Right ventricle myocardium inferior (tissue), 1 donor: ENCODE measurements at places on chromosomes 2 and 18. TPM values are rescaled to one million over a fixed set of nuclear protein-coding genes. Genes with fewer than 3 reads are reported as not detected.

The SATB2 gene
- 1.1 TPM for total RNA-seq

The SLC66A3 gene
- total RNA-seq, result 11.5 TPM

DNA sequence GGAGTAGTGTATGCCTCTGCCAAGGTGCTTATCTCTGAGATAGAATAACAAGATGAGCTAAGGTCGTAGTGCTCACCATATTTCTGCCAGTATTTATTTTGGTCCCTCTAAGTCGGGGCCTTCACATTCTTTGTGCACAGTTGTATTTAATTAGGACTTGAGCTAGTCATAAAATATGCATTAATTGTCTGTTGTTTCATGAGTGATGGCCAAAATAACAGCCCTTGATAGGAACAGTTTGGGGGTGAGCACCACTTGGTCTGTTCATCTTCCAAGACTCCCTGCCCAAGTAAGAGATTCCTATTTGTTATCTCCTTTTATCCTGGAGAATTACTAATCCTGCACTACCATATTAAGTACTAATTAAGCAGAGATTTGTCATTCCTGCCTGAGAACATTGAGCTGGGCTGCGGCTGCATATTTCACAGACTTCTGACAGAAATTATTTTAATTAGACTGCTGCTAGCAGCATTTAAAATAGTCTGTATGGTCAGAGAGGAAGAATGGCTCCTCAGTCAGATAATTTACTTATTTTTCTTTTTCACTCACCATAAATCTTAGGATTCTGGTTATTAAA, 435.1 kb downstream of the MTX2 start:
- DNase-seq, result no peak

DNA sequence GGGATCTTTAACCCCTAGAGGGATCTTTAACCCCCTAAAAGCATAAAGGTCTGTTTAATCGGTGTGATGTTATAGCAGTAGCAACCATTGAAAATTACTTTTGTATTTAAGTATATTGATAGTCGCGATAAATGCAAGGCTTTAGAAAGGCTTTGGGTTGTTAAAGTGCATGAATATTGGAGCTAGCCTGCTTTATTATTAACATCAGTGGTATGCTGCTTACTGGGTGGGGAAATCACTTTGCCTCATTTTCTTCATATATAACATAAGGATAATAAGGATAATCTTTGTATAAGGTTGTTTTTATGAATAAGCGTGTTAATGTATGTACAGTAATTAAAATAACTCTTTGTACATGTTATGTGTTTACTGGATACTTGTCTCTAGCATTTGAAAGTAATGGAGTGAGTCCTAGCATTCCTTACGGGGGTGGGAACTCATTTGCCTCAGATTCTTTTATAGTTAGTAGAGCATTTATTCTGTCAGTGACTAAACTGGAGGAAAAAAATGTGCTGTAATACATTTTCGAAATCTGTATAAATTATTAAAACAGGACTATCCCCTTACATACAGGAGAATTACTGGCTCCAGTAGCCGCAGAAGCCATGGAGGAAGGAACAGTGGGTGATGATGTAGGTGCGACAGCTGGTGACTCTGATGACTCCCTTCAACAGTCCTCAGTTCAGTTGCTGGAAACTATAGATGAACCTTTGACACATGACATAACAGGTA, 122.2 kb downstream of the BIRC6 start:
- DNase-seq, result no peak

- no peak for DNase-seq
These were observed 4.4 kb downstream of the HDLBP start for GRCh38 chr2:241310917-241311566.

- no peak for DNase-seq
These were observed 419.5 kb upstream of the CELF4 start for GRCh38 chr18:37985126-37985525.

- no peak for DNase-seq
These were observed 17.0 kb upstream of the MGAT4A start for GRCh38 chr2:98747888-98748287.

DNA sequence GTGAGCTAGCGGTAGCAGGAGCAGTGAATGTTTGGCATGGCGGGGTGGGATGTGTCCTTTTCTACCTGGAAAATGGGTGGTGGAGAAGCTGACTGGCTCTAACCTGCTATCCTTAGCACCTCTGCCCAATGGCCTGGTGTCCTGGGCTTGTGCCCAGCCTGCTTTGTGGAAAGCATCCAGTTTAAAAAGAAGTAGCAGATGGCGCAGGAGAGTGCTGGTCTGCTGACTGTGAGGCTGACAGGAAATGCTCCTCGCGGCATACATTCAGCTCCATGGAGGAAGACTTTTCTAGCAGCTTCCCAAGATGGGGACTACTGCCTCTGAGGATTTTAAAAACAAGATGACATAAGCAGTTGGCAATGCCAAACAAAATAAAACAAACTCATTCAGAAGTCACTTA, 56.2 kb upstream of the LYPD6B start:
- DNase-seq, result no peak
